ENCODE measurements at places on chromosomes 13 and 19.

- DNase-seq: no peak
These were observed 2.2 kb downstream of the PAF1 start for GRCh38 chr19:39388657-39389056.

DNA sequence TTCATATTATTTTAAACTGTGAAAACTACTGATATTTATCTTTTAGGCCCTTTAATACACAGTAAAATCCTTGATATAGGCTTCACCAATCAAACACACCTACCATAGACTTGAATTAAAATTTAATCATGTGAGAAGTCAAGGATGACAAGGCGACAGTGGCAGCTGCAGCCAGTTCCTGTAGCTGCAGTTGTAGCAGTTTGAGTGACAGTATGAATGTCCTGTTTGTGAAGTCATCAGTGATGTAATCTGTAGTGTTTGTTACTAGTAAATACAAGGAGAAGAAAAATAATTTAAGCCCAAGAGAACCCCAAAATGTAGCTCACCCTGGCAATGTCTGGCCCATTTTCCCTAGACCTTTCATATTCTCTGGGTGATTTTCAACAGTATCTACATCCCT, 897.0 kb downstream of the SLITRK6 start:
- DNase-seq: no peak

- no peak for DNase-seq
These were observed 70.0 kb downstream of the INSR start for GRCh38 chr19:7224209-7224686.

DNA sequence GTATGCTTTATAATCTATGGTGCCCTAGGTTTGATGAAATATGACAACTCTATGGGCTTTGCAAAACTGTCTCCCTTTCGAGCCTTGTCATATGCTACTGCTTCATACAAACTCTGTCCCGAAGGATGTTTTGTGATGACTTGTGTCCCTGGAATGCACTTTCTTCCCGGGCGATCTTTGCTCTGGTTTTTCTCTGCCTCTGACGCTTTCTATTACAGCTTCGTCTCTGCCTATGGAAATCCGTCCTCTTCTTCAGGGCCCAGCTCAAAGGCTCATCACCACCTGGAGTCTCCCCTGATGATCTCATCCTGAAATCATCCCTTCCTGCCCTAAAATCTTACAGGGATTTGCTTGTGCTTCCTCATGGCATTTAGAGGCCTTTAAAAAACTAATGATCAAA, 191.5 kb upstream of the KL start:
- DNase-seq: no peak

GRCh38 chr13:100392709-100393630, 195.6 kb downstream of the GGACT start:
- DNase-seq: peak; percentile 4

GRCh38 chr13:60790620-60791019, 393.6 kb downstream of the TDRD3 start:
- no peak for DNase-seq

GRCh38 chr19:32646556-32646955, 28.4 kb downstream of the ANKRD27 start:
- DNase-seq: no peak
